ENCODE measurements at places on chromosomes 1 and 21.

DNA sequence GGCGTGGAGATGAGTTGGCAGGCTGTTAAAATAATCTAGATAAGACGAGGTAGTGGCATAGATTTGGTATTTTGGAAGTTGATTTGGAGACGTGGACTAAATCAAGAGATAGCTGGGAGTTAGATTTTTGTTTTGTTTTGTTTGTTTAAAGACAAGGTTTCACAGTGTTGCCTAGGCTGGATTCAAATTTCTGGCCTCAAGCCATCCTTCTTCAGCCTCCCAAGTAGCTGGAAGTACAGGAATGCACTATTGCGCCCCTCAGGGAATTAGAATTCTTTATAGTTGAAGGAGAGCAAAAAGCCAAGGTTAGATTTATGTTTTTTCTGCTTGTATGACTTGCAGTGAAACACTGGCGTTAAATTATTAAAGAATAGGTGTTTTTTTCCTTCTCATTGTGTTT lies 22.3 kb upstream of the SNRPE start:
- no peak for DNase-seq

- DNase-seq = no peak
Observed at GRCh38 chr1:223747838-223748335, 35.5 kb downstream of the CAPN2 start.

DNA sequence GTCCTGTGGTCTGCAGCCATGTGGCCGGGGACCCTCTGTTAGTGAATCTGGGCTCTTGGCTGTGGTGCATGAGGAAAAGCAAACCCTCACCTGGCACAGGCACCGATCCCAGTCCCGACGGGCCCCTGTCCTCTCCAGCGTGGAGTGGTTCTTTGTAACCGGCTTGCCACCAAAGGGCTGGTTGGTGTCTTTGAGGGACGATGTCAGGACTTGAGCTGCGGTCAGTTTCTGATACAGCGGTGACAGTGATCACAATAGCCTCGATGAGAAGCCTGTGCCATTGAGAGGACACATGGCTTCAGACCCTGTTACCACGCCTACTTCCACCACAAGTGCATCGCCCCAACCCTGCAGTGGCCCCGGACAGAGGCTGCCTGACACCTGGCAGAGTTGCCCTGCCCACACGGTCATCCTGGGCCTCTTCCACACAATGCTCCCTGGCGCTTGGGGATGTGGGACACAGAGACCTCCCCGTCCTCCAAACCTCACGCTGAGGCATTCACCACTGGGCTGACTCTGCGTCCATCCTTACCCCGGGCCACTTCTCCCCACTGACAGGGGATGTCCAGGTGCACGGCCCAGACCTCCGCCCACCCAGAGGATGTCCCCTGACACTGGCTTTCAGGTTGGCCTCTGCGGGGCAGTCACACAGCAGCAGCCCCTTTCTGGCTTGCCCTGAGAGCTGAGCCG lies 18.8 kb upstream of the ACTRT2 start:
- no peak for DNase-seq

DNA sequence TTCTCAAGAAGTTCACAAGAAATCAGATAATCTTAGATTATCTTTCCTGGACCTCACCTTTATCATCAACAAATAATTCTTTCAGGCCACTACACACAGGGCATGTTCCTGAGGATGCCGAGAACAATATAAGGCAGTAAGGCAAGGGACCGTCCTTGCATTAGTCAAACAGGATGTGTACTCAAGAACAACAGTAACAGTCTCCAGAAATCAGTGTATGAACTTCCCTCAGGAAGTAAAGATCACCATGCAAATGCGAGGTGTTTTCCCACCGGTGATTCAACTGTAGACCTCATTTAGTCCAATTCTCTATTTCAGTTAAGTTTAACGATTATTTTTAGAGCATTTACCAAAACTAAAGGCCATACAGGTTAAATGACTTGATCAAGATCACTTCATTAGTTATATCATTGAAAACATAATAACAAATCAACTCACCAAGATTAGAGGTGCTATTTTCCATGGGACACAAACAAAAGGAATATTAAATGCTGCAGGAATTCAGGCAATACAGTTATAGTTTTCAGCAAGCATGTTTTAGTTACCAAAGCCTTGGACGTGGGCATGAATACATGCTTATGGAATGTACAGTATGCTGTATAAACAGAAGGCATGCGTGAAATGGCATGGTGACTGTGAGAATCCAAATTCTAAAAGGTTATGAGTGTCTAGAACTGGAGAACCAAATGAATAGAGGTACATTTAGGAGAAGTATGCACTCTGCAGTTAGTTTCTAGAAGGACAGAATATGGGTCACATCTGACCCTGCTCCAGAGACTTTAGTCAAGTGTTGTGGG lies 145.2 kb downstream of the TNR start:
- no peak for DNase-seq

DNA sequence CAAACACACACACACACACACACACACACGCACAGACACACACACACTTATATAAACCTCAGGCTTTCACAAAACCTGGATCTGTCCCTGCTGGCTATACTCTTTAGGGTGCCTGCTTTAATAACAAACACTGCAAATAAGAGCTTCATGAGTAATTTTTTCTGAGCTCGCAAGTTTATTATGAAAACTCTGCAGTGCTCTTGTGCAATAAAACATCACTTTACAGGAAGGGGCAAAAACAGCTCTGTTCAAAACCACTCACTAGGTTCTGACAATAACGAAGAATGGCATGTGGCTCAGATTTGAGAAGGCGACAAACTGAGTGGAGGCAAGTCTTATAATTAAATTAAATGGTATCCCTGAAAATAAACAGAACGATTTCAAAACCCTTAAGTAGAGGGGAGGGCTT lies 42.6 kb upstream of the CTPS1 start:
- no peak for DNase-seq

GRCh38 chr1:6438047-6438525 lies 13.5 kb downstream of the ESPN start:
- DNase-seq = no peak

GRCh38 chr21:45266518-45267389 lies 20.9 kb downstream of the POFUT2 start:
- DNase-seq = no peak

- DNase-seq = no peak
Observed at GRCh38 chr1:179760521-179760920, 17.4 kb downstream of the FAM163A start.

DNA sequence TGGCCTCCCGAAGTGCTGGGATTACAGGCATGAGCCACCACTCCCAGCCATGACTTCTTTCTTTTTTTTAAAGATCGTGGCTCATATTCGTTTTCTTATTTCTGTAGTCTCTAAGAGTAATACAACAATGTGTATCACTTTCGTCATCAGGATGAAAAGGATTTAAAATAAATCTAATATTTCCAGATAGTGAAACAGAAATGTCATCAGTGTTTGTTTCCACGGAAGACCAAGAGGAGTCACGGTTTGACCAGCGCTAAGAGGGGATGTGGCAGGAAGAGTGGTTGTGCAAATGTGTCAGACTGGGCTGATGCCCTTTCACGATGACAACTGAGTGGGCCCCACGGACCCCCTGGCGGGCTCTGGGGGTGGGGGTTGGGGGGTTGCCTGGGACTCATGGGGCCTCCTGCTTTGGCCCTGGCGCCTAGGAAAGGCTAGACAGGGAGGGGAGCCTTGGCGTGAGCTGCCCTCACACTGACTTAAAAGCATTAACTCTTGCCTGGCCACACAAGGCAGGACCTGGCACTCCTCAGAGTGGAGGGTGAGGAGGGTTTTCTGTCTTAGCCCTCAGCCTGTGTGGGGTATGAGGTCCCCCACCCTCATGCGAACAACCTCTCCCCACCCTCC lies 8.4 kb downstream of the SOX13 start:
- no peak for DNase-seq

- DNase-seq = no peak
Observed at GRCh38 chr1:219239518-219239917, 65.8 kb downstream of the LYPLAL1 start.

DNA sequence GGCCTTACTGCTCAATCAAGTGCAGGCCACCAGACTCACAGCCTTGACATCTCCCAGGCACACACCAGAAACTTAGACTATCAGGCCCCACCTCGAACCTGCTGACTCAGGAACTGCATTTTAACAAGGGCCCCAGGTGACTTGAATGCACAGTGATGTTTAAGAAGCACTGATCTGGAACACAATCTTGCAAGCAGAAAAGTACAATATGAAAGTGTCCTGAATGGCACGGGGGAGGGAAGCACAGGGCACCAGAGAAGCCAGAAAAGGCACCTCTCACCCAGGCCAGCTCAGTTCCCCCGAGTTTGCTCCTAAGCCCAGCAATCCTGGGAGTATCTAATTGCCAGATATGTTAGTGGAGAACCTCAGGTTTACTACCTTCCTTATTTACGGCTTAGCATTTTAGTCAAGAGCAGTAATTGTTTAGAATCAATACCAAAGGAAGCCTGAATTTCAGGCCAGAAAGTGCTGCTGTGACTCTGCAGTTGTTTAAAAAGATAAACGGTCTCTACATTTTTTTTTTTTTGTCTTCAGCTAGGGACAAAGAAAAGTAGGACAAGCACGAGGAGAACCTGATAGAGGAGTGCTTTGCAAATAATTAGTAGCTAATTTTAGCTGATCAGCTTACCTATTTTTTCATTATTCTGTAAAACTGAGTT lies 50.9 kb upstream of the CDC42BPA start:
- DNase-seq = no peak

DNA sequence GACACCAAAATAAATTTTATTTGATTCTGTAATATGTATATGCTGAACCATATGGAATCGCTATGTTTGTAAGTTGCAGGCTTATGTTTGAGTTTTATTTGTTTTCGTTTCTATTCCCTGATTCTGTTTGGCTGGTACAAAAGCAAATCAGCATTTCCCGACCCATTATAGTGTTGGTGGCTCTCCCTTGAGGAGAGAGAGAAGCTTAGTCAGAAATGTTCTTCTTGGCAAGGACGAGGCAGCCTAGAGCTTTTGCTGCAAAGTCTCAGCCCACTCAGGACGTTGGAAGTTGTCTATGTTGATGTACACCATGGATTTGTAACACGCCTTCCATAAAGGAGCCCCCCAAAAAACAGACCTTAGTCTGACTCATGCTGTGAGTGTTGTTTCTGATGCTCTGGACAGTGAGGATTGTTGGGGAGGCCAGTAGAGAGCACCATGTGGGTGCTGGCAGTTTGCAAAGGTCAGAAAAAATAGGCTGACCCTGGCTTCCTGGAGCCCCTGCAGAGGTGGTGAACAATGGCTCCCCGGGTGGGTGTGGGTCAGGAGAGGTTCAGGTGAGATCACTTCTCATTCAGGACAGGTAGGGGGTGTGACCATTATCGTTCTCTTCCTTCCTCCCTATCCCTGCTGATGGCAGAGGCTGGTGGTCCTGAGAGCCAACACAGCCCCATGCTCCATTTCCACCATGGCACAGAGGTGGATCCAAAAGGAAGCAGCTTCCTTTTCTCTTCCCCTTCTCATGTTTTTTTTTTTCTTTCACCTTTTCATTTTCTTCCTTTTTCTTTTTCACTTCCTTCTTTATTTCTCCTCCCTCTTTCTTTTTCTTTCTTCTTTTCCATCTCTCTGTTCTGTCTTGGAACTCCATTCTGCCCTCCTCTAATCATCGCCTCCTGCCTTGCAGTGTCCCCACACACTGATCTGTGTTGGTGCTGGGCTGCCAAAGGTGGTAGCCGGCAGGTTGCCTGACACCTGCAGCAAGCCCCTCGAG lies 84.4 kb upstream of the CNTN2 start:
- DNase-seq = no peak

DNA sequence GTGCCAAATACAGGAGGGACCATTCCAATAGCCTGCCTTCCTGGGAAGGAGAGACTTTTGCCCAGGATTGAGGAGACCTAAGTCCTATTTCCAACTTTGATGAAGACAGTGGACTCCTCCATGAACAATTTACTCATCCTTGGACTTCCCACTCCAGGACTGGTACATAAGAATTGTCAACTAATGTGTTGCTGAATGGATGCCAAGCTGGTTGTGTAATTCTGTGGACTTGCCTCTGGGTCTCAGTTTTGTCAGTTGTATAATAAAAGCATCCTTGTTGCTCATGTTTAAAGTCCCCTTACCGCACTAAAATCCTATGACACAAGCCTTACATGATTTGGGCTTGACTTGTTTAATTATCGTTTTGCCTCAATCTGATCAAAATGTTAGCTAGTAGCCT lies 13.2 kb upstream of the ZP4 start:
- DNase-seq = no peak

GRCh38 chr1:19349999-19350398 lies 37.9 kb downstream of the SLC66A1 start:
- no peak for DNase-seq

DNA sequence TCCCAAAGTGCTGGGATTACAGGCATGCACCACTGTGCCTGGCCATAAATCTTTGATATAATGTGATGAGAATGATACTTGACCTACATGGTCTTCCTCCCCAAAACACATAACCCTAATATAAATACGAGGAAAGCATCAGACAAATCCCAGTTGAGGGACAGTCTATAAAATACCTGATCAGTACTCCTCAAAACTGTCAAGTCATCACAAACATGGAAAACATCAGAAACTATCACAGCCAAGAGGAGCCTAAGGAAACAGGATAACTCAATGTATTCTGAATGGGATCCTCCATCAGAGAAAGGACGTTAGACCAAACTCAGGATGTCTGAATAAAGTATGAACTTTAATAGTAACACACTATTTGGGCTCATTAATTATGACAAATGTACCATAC lies 172.4 kb downstream of the NTPCR start:
- DNase-seq = no peak

- no peak for DNase-seq
Observed at GRCh38 chr1:184469396-184469795, 82.6 kb downstream of the C1orf21 start.

- DNase-seq = no peak
Observed at GRCh38 chr1:41878495-41878894, 40.2 kb downstream of the HIVEP3 start.

DNA sequence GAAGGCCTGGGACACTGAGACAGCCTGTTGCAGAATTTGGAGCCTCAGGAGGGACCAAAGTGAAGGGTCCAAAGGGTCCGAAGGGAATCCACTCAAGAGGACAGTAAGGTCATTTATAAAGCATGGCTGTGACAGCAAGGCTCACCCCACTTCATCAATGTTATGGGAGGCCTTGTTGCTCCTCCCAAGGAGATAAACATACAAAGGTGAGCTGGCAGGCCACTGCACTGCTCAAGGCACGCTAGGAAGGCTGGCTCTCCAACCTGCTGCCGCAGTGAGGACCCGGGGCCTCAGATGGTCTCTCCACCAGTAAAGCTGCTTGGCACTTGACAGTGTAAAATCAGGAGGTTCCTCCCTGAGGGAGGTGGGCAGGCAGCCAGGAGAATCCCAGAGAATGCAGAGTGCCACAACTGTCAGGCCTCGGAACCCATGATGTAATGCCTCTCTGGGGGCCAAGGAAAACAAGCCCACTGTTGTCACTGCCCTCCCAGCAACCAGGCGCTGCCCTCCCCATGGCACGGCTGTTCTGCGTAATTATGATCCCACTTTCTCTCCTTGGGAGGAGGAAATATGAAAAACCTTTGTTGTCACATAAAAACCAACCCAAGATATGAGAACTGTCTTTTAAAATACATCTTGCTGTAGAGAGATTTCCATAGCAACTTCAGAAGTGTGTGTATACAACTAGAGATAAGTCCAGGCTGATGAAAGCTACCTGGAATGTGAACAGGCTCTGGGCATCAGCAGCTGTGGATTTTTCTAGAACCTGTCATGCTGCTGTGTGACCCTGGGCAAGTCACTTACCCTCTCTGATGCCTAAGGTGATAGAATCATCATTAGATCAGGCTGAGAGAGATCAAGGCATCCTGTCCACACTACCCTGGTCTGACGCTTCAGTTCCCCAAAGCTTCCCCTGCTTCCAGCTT lies 102.5 kb downstream of the KCNN3 start:
- DNase-seq = no peak

Data from esophagus squamous epithelium (tissue), 5 donors.